ENCODE measurements at places on chromosomes 7 and 10. TPM values are rescaled to one million over a fixed set of nuclear protein-coding genes. Genes with fewer than 3 reads are reported as not detected.
A peak's percentile ranks its signal among the peaks of the same experiment; 100 is the strongest.

- DNase-seq: no peak
These were observed 44.9 kb downstream of the AKR1B15 start for GRCh38 chr7:134593530-134594392.

- no peak for DNase-seq
These were observed 452.1 kb downstream of the NXPH1 start for GRCh38 chr7:8885480-8886000.

DNA sequence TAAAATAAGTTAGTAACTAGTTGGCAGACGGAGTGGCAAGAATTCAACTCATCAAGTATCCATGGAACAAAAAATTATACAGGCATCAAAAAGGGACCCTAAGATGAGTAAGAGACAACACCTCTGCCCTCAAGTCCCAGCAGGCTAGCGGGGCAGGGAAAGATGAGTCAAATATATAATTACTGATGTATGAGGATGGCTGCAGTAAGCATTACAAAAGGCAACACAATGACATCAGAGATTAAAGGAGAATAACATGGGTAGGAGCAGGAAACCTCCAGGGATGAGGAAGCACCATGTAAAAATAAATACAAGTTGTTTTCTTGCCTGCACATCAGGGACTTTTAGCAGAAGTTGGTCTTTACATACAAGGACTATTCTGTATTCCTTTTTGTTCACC lies 49.4 kb downstream of the SCRN1 start:
- DNase-seq: no peak

GRCh38 chr7:157709531-157710251 lies 372.9 kb downstream of the DNAJB6 start:
- no peak for DNase-seq

GRCh38 chr10:76353237-76353851 lies 921.9 kb downstream of the LRMDA start:
- no peak for DNase-seq

- no peak for DNase-seq
These were observed 129.4 kb downstream of the CCNY start for GRCh38 chr10:35465673-35466072.

DNA sequence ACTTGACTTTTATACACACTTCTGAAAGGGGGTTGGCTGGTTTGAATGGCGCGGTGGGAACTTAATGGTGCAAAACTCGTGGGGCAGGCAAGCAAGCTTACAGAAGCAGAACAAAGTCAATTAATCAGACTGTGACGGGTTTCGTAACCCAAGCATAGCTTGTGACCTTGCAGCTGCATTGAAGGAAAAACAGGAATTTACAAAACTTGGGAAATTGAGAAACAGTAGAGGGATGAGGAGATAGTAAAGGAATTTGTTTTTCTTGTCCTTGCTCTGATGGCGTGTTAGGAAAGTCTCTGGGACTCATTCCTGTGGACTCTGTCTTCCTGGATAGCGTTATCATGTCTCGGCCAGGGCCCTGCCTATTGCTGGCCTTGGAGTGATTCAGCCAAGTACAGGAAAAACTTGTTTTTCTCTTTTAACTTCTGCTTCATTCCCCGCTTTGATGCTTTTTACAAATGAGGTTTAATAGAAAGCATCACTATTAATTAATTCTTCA lies 220.0 kb upstream of the KCND2 start:
- no peak for DNase-seq

- DNase-seq: no peak
These were observed 85.5 kb upstream of the OIT3 start for GRCh38 chr10:72808001-72808400.

GRCh38 chr7:132295175-132295574 lies 281.1 kb downstream of the PLXNA4 start:
- no peak for DNase-seq

- DNase-seq: no peak
These were observed 421.6 kb downstream of the PAXIP1 start for GRCh38 chr7:154581251-154581890.

DNA sequence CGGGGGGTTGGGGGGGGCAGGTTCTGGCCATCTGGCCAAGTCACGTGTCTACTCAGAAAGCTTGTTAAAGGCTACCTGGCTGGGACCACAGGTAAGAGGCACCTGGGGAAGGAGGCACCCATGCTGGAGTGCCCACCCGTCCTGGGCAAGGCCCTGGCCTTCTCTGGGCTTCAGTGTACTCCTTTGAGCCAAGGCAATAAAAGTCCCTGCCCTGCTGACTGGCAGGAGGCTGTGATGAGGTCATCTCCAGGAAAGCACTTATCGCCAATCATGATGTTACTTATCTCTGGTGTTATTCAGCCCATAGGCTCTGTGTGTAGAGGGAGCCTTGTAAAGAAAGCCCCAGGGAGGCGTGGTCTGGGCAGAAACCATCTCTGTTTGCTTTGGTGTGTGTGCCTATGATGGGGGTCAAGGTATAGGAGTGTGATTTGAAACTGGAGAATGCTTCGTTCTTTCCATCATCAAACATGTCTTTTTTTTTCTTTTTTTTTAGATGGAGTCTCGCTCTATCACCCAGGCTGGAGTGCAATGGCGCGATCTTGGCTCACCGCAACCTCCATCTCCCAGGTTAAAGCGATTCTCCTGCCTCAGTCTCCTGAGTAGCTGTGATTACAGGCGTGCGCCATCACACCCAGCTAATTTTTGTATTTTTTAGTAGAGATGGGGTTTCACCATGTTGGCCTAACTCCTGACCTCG lies 2.5 kb upstream of the CLDN4 start:
- DNase-seq: no peak

DNA sequence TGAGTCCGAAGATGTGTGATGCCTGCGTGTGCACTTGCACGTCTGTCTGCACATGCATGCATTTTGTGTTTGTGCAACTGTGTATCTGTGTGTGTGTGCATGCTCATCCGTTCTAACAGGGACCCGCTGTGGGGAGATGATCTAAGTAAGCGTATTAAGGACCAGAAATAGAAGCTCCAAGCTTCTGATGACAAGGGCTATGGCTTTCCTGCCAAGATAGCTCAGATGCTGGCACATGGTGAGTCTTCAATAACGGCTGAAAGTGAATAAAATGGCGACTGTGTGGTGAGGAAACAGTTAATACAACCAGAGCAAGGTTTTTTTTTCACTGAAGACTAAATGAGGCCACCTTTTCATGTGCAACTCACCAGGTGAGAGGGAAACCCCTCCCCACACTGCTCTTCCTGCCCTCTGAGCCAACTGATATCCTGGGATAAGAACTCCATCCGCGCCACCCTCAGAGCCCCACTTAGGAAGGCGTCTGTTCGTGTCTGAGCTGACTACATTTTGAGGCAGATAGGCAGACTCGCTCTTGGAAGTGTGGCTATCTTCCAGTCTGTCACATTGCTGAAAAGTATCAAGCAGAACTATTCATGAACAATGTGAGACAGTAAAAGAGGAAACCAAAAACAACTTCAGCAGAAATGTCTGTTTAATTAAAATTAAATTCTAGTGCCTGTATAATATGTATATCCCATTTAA lies 47.4 kb upstream of the TCERG1L start:
- DNase-seq: no peak

DNA sequence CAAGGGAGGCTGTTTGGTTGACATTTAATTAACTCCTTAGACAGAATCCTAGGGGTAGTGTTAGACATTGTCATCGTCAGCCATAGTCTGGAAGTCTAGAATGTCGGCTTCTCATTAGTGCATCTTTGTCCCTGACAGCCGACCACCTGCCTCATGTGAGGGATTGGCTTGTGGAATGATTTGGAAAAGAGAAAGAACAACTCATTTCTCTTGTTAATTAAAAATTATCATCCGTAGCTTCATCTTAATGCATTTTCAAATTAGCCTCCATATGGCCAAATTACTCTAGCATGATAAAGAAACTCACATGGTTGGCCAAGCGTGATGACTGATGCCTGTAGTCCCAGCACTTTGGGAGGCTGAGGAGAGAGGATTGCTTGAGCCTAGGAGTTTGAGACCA lies 97.7 kb upstream of the PARD3 start:
- DNase-seq: no peak

GRCh38 chr7:27154901-27155815 lies 1.3 kb downstream of the HOXA7 start:
- DNase-seq: no peak

- DNase-seq: peak; percentile 48
These were observed 11.2 kb downstream of the MXI1 start for GRCh38 chr10:110218632-110219031.

DNA sequence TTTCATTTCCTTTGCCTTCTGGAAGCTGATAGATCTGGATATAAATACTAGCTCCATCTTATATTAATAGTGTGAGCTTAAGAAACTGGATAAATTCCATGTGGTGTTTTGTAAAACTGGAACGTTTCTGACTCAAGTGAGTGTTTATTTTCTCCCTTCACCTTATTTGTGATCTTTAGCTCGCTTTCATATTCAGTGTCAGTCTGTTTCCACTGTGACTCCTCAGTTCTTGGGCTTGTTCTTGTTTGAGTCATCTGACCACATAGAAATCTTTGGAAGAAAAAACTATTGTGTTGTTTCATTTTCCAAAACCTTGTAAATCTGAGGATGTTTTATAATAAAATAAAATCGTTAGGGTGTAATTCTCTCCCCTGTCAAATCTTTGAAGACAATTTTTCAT lies 186.4 kb downstream of the POLR1F start:
- DNase-seq: no peak

GRCh38 chr7:17709599-17709998 lies 230.7 kb downstream of the SNX13 start:
- DNase-seq: no peak

DNA sequence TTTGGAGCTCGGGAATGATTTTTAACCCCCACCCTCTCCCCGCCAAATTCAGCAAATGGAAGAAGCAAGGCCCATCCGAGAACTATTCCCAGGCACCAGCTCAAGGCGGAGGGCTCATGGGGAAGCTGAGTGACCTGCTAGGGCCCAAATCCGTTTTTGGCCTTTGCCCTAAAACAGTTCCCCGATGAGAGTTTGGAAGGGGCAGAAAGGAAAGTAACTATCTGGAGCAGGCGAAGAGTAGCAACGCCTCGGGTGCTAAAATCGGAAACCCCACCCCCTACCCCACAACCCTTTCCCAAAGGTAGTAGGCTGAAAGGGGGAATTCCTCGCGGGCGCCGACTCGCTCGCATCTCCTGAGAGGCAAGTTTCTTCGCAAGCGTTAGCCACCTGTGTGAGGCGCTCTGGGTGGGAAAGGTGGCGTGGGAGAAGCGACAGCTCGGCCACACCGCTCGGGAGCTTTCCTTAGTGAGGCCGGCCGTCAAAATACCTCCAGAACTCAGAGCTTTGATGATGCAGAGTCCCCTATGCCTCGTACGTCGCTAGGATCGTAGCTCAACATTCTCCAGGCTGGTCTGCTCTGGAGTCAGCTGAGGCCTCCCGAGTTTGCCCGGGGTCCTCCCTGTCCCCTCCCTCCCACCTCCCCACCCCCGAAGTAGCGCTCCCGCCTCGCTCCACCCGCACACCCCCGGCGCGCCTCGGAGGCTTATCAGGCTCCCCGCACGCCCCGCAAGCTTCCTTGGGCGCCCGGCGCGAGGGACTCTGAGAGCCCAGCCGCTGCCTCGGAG lies 642 bp upstream of the PRKG1 start:
- DNase-seq: no peak

- no peak for DNase-seq
These were observed 198.3 kb downstream of the PRKG1 start for GRCh38 chr10:51272555-51272954.

SCIN gene
- 1.0 TPM for total RNA-seq

HTRA1 gene
- total RNA-seq: not detected

FMC1 gene
- 6.6 TPM for total RNA-seq

C7orf33 gene
- total RNA-seq: not detected

PHYH gene
- total RNA-seq: 14.4 TPM

HKDC1 gene
- 2.7 TPM for total RNA-seq

INHBA gene
- total RNA-seq: not detected

PRPS1L1 gene
- not detected for total RNA-seq

RBP4 gene
- not detected for total RNA-seq

MYOZ1 gene
- total RNA-seq: not detected

TWIST1 gene
- 0.63 TPM for total RNA-seq

Measured in activated CD8-positive, alpha-beta memory T cell treated with anti-CD3 and anti-CD28 coated beads, Interleukin-2, amount 10 ng/mL, durations not matched to agents 7 days and 5 days (primary cell).